Activated naive CD4-positive, alpha-beta T cell treated with anti-CD3 and anti-CD28 coated beads, Interleukin-2, amount 50 U/mL, for 72 hours (primary cell): ENCODE measurements at places on chromosomes 11 and 22.

GRCh38 chr11:17906436-17906835, 106.4 kb downstream of the SERGEF start:
- no peak for DNase-seq

GRCh38 chr22:17910561-17911311, 113.6 kb downstream of the MICAL3 start:
- DNase-seq = no peak

DNA sequence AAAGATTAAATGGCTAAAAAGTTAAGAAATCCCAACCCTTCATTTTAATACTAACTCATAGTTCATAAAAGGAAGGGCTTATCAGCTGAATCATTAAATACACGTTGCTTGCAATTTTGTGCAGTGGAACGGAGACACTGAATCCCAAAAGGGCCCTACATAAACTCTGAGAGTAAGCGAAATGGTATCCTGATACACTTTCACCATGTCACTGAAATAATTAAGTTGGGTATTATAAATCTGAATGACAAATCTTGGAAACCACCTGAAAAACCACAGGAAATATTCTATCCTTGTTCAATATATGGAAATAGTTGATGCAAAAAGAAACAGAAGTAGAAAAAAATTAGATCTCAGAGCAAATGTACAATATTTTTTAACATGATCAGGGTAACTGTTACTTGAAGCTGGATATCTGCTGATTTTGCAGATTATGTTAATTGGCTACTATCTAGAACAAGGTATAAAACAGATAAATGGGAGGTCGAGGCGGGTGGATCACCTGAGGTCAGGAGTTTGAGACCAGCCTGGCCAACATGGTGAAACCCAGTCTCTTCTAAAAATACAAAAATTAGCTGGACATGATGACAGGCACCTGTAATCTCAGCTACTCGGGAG, 55.1 kb downstream of the MAML2 start:
- no peak for DNase-seq

- DNase-seq = no peak
Observed at GRCh38 chr11:34331736-34332135, 26.1 kb downstream of the ABTB2 start.

DNA sequence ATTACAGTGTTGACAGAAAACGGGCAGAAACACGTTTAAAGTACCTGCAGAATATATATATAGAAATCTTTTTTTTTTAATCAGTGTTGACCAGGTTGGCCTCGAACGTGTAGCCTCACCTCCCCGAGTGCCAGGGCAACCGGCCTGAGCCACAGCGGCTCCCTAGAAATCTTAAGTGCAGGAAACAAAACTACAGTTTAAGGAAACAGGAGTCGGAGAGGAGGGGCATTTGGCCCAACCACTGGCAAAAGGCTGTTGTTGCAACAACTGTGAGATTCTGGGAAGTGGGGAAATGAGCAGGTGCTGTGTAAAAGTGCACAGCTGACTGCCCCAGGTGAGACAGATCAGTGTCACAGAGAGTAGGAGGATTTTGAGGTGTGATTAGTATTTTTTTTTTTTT, 3.7 kb downstream of the YWHAH start:
- no peak for DNase-seq

GRCh38 chr11:60305906-60306619, 21.0 kb upstream of the MS4A6E start:
- no peak for DNase-seq
